ENCODE measurements at places on chromosomes 13 and 19.

- no peak for DNase-seq
Observed at GRCh38 chr13:79385694-79386093, 20.4 kb downstream of the RBM26 start.

- DNase-seq, result no peak
Observed at GRCh38 chr13:75693227-75693626, 57.1 kb downstream of the LMO7 start.

- peak; percentile 19 for DNase-seq
Observed at GRCh38 chr13:30615866-30616541, 1.7 kb upstream of the USPL1 start.

GRCh38 chr13:95349267-95349666, 48.0 kb upstream of the ABCC4 start:
- DNase-seq, result no peak

GRCh38 chr19:6092329-6093286, 17.7 kb downstream of the RFX2 start:
- peak; percentile 80 for DNase-seq
